Ovary (tissue), 10 donors: ENCODE measurements at places on chromosomes 1 and 21.

DNA sequence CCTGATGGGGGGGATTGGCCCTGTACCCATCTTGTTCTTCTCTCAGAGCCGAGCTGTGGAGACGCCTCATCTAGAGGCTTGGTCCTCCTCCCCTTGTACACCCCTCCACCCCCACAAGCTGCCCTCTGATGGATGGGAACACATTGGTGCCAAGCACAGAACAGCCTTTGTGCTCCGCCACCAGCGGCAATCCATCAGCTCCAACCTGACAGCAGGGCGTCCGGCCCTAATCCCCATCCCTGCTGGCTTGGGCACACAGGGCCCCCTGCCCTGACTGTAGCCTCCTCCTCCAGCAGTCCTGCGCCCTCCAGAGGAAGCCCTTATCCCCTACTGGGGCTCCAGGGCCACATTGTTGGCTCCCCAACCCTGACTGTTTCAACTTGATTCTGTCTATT lies 3.8 kb upstream of the MYOG start:
- DNase-seq: no peak

DNA sequence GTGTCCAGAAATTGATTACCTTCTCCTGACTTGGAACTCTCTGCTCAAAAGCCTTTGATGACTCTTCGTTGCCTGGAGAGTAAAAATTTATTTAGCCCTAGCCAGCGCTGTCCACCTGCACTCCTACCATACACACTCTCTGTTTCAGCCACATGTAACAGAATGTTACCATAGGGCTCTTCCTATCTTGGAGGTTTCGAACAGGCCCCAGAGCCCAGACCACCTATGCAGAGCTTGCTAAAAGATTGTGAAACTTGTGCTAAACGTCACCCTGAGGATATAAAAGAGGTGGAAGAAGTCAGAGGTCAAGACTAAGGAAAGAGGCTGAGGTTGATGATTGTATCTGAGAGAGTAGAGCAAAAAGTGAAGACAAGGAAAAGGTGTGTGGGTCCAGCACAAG lies 237.0 kb upstream of the HOOK1 start:
- DNase-seq: no peak

GRCh38 chr1:110460253-110461220 lies 9.6 kb downstream of the PROK1 start:
- peak; percentile 86 for DNase-seq

- no peak for DNase-seq
Measured at GRCh38 chr1:59985911-59986515, 59.4 kb upstream of the CYP2J2 start.

DNA sequence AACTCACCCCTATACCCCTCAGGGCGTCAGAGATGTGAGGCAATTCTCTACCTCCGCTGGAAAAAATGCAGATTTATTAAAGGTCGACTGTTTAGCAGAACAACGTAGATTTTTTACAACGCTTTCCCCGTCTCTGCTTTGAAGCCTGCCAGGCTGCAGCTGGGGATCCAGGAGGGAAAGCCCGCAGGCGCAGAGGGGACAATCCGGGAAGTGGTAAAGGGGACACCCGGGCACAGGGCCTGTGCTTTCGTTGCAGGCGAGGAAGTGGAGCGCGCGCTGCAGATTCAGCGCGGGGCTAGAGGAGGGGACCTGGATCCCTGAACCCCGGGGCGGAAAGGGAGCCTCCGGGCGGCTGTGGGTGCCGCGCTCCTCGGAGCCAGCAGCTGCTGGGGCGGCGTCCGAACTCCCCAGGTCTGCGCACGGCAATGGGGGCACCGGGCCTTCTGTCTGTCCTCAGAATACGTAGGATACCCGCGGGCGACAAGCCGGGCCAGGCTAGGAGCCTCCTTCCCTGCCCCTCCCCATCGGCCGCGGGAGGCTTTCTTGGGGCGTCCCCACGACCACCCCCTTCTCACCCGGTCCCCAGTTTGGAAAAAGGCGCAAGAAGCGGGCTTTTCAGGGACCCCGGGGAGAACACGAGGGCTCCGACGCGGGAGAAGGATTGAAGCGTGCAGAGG lies 5.5 kb downstream of the SIM2 start:
- no peak for DNase-seq

DNA sequence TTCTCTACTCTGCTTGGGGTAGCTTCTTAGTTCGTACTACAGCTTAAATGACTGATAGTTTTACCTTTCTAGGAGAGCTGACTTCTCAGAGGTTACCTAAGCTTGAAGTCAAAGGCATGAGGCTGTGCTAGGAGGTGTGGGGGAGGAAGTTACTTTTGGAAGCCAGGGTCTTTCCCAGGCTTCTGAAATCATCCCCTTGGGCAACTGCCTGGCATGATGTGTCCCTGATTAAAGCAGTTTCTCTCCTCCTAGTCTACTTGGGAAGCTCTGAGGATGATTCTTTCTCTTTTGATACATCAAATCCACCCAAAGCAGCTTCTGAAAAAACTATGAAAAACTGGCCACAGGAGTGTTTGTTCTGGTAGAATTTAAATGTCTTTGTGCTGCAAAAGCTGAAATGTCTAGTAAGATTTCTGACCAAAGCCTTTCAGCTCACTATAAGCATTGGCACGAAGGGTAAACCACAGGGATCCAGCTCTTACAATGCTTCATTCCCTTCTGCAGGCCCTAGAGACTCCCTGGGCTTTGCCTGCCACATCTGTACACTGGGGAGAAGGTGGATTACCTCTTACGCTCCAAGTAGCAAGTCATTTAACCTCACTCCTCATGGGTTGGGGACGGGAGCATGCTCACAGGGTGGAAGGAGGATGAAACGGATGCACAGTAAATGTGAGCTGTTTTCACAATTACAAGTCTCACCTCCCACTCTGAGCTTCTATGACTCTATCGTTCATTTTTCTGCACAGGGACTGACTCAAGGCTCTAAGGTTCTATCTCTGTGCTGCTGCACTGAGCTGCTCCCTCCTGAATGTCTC lies 59.6 kb downstream of the RUNX1 start:
- no peak for DNase-seq

DNA sequence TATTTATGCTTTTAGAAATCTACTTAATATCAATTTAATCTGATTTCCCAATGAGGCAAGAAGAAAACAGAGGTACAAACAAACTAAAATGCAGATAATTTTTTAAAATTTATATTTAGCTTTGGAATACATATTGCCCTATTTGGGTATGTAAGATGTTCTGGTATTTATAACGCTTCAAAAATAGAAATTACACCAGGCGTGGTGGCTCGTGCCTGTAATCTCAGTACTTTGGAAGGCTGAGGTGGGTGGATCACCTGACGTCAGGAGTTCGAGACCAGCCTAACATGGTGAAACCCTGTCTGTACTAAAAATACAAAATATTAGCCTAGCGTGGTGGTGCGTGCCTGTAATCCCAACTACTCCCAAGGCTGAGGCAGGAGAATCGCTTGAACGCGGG lies 13.3 kb downstream of the ITGB3BP start:
- DNase-seq: no peak

GRCh38 chr1:245105815-245106410 lies 48.9 kb upstream of the KIF26B start:
- no peak for DNase-seq

DNA sequence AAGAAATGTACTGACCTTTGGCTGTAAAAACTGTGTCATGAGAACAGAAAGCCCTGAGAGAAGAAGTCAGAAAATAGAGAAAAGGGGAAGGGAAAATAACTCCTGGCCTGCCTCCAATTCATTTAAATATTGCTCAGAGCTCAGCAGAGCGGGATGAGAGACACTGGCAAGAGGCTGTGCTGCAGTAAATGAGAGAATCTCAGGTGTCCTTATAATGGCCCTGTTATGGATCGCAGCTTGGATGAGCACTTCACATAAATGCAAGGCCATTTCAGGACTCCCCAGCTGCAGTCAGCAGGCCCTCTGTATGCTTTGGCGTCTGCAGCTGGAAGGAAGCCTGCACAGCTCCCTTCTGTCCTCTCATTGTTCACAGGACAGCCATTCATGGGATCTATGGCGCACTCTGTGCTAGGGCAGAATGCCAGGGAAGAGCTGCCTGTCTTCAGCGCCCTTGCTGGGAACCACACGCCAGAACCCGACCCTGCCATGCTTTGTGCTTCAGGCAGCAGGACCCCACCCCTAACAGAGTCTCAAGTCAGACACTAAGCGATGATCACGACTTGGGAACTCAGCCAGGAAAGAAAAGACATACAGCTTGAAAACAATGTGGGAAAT lies 20.7 kb upstream of the ABCB10 start:
- DNase-seq: no peak

DNA sequence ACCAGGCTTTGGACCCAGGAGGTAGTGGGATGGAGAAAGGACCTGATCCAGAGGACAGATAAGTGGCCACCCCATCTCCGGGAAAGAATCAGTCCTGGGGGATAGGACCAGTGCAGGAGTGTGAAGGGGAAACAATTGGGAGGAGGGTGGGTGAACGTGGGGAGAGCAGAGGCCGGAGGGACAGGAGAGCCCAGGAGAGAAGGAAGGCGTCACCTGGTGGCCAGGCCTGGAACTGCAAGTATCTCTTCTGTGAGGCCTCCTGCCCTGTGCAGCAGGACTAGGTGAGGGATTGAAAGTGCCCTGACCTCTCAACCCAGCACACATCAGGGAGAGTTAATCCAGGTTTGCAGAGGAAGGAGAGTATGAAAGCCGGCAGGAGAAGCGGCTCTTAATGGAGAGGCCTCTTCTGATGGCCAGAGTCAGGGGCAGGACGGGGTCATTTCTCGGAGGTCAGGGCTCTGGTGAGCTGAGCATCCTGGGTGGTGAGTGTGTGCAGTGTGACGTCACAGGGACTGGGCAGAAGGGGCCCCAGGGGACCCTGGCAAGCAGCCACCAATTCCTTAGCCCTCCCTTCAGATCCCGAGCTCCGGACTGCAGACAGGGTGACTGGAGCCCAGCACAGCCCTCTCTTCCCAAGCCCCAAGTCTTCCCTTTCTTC lies 9.2 kb upstream of the LAD1 start:
- peak; percentile 72 for DNase-seq
